Stimulated activated CD4-positive, alpha-beta T cell treated with anti-CD3 and anti-CD28 coated beads, TNF-alpha, amount 100 ng/mL, for 48 hours (primary cell): ENCODE measurements at places on chromosomes 1 and 21.

- no peak for DNase-seq
Measured at GRCh38 chr1:111768023-111768422, 12.3 kb downstream of the DDX20 start.

DNA sequence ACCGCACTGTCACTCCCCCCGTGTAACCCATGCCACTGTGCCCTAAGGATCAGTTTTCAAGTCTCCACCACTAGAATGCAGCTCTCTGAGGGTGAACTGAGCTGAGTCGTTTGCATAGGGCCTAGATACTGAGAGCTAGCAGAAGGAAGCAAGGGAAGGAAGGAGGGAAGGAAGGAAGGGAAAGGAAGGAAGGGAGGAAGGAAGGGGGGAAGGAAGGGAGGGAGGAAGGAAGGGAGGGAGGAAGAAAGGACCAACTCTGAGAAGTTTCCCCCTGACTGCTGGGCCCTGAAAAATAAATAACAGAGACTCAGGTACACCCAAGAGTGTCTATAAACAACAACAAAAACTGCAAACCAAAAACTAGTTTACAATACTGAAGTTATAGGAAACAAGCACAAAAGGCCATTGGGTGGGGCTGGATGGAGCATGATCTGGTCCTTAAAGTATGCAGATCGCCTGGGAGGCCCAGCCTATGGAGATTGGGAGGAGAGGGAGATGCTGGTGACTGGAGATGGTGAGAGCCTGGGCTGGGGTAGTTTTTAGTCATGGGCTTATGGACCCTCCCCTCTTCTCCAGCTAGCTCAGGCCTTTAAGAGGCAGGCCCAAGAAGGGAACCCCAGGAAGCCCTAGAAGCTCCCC lies 1.7 kb upstream of the MRPS15 start:
- DNase-seq: no peak

GRCh38 chr1:209652873-209653401 lies 712 bp upstream of the LAMB3 start:
- DNase-seq: peak; percentile 34

- no peak for DNase-seq
Measured at GRCh38 chr1:24022581-24023361, 42.6 kb upstream of the SRSF10 start.

- DNase-seq: no peak
Measured at GRCh38 chr1:11664336-11665065, 501 bp downstream of the FBXO6 start.
